ENCODE measurements at places on chromosomes 1 and 21.

DNA sequence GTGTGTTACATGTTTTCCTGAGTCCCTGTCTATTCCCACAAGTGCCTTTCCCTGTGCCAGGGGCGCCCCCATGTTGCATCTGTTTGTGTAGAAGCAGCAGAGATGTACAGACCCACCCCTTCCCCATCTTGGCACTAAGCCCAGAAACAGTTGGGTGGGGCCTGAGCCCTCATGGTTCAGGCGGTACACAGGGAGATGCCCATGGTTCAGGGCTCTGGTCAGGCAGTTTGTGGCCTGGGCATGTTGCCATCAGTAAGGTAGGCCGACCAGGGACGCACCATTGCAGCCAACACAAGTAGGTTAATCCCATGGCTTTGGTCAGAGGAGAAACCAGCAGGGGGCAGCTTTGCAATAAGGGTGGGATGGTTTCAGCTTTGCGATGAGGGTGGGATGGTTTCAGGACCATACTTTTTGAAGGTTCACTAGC, 914 bp upstream of the ADGRB2 start:
- no peak for DNase-seq

DNA sequence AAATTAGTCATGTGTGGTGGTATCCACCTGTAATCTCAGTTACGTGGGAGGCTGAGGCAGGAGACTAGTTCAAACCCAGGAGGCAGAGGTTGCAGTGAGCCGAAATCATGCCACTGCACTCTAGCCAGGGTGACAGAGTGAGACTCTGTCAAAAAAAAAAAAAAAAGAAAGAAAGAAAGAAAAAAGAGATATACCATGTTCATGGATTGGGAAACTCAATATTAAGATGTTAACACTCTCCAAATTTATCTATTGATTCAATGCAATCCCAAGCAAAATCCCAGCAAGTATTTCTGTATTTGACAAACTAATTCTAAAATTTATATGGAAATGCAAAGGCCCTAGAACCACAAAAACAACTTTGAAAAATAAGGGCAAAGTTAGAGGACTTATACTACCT, 11.0 kb upstream of the SHISAL2A start:
- no peak for DNase-seq

DNA sequence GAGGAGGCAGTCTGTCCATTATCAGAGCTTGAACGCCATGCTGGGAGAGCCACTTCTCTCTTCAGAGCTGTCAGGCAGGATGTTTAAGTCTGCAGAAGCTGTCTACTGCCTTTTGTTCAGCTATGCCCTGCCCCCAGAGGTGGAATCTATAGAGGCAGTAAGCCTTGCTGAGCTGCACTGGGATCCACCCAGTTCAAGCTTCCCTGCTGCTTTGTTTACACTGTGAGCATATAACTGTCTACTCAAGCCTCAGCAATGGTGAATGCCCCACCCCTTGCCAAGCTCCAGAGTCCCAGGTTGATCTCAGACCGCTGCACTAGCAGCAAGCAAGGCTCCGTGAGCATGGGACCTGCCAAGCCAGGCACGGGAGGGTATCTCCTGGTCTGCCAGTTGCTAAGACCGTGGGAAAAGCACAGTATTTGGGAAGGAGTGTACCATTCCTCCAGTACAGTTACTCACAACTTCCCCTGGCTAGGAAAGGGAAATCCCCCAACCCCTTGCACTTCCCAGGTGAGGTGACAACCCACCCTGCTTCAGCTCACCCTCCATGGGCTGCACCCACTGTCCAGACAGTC, 32.5 kb downstream of the RGS13 start:
- DNase-seq = peak; percentile 71

- DNase-seq = peak; percentile 57
Observed at GRCh38 chr1:207619871-207620542, 24.9 kb upstream of the CR1L start.

- peak; percentile 74 for DNase-seq
Observed at GRCh38 chr1:158121604-158122254, 59.0 kb upstream of the CD1D start.

DNA sequence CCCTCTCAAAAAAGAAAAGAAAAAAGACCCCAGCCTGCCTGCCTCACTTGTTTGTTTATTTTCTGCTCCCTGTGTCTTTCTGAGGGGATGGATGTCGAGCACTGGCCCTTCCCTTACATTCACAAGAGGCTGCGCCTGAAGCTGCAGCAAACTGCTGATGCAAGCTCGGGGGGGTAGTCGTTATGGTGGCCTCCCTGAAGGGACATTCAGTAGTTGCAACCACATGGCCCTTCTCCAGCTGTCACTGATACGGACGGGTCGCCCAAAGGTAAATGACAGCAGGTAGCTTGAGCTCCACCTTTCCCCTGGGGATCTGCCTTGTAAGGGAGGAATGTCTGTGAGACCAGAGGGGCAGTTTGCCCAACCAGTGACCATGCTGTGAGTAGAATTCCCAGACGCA, 17.7 kb downstream of the PLEKHM2 start:
- DNase-seq = no peak

GRCh38 chr1:100868364-100868995, 26.2 kb downstream of the EXTL2 start:
- DNase-seq = peak; percentile 57

GRCh38 chr1:172343240-172344160, 77.0 kb upstream of the C1orf105 start:
- peak; percentile 47 for DNase-seq

DNA sequence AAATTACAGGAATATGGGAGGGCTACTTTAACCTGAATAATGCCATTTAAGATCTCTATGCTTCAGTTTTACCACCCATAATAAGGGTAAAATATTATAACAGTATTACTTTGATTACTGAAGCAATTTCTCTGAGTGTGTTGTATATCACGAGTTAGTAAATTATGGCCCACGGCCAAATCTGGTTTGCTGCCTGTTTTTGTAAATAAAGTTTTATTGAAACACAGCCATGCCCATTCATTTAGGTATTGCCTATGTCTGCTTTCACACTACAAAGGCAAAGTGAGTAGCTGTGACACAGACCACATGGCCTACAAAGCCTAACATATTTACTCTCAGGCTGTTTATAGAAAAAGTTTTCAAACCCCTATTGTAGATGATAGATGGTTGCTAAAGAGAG, 156.8 kb downstream of the CDC42BPA start:
- no peak for DNase-seq

DNA sequence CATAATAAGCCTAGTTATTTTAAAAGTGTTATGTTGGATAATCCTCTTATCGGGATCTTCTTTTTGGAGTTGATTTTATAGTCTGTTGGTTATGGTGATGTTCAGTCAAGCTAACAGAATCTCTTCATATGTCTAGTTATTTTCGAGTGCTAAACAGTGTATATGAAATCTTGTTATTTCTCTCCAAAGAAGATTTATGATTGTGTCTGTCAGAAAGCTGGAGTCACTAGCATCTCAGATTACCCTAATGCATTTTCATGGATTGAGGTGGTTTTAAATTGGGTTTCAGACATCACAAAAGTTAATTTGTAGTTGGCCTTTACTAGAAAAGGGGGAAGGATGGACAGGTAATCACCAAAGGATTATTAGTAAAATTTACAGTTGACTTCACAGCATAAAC, 13.3 kb downstream of the MAEL start:
- no peak for DNase-seq

DNA sequence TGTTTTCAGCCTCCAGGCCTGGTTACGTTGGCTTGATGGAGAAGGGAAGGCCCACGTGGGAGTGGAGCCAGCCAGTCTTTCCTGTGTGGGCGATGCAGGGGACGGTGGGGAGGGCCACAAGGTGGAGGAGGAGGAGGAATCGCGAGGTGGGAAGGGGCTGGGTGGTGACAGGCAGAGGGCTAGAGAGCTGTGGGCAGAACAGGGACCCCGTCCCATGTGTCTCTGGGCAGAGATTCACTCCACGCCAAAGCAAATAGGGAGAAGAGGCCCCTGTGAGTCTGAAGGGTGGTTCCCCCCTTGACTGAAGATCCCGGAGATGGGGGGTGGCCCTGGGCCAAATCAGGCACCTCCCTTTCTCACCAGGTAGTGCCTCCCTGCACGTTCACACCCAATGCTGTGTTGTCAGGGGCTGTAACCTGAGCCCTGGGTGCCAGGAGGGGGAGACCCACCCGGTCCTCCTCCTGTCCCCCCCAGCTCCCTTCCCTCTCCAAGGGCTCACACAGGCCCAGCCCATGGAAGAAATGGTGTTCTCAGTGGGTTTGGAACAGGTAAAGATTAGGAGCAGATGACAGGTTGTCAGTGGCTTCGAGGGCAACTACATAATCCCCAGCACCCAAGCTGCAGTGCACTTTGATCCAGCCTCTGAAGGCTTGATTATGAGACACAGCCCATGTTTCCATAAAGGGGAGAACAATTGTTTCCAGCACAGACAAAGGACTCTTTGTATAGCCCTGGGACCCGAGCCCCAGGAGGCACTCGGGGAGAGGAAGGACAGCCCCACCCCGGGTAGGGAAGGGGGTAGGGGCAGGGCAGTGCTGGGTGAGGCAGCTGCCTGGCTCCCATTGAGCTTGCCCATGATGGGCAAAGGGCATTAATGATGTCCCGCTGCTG, 37.7 kb upstream of the GPR37L1 start:
- no peak for DNase-seq

- no peak for DNase-seq
Observed at GRCh38 chr21:45430521-45431501, 25.8 kb downstream of the COL18A1 start.
